ENCODE measurements at places on chromosomes 13 and 19. TPM values are rescaled to one million over a fixed set of nuclear protein-coding genes. Genes with fewer than 3 reads are reported as not detected.

Gene LYPD3
- total RNA-seq: 4.9 TPM

Gene KCNN1
- 0.25 TPM for total RNA-seq

Gene ZNF563
- total RNA-seq: 7.1 TPM

Gene CAPN12
- total RNA-seq: 22.7 TPM

Gene MEIOSIN
- total RNA-seq: not detected

Gene C5AR2
- total RNA-seq: 0.18 TPM

Gene GNA15
- 44.1 TPM for total RNA-seq

Gene SIGLEC5
- total RNA-seq: not detected

Gene ZNF573
- total RNA-seq: 8.7 TPM

Gene CPB2
- total RNA-seq: not detected

Gene IRGC
- not detected for total RNA-seq

Gene WDR83
- total RNA-seq: 23.2 TPM

Gene CACNG6
- total RNA-seq: not detected

Gene TFDP1
- 184 TPM for total RNA-seq

All from activated CD8-positive, alpha-beta T cell treated with anti-CD3 and anti-CD28 coated beads for 36 hours (primary cell).